Prostate gland (tissue), 2 donors: ENCODE measurements at places on chromosomes 16 and 17.

GRCh38 chr16:26830428-26831127, 236.1 kb upstream of the C16orf82 start:
- H3K4me1 ChIP-seq: no peaks in the 10 kb centered on the region
- DNase-seq: no peak
- H3K4me3 ChIP-seq: no peak overlapping the region
- no peaks in the 10 kb centered on the region for H3K27me3 ChIP-seq
- no peak overlapping the region for H3K27ac ChIP-seq

DNA sequence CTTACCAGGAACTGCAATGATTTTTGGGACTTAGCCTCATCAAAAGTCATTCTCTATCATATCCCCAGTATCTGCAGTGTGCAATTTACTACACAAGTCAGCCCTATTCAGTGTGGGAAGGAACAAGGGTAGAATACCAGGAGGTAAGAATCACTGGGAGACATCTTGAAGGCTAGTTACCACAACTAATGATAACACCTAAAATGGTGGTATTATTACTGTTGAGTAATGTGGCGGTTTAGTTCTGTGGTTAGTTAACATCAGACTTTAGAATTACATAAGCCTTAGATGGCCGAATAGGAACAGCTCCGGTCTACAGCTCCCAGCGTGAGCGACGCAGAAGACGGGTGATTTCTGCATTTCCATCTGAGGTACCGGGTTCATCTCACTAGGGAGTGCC, 567.9 kb upstream of the CDH11 start:
- no peak overlapping the region for H3K27ac ChIP-seq
- no peaks in the 10 kb centered on the region for H3K27me3 ChIP-seq
- DNase-seq: no peak

DNA sequence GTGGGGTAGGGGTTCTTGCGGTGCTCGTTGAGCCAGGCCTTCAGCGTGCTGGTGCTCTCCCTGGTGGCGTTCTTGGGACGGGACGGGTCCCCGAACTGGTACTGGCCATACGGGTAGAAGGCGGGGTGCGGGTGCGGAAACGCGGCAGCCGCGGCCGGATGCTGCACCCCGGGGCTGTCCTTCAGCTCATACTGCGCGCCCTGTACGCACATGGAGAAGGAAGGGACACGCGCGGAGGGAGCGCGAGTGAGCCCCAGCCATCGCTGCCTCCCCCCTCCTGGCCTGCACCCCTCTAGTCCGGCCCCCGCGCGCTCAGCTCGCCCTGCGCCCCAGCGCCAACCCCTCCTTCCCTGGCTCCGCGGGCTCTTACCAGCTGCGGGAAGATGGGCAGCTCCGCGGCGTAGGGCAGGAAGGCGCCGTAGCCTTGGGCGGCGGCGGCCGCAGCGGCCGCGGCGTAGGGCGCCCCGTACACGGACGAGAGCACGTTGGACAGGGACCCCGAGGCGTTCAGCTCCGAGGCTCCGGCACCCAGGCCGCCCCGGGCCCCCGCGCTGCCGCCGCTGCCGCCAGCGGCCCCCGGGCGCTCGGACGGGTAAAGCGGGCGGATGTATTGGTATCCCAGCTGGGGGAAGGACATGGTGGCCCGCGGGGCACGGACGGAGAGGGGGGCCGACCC, 1.0 kb downstream of the IRX3 start:
- H3K27ac ChIP-seq: peak overlapping the region; percentile 98
- no peaks in the 10 kb centered on the region for H3K27me3 ChIP-seq
- peak; percentile 32 for DNase-seq
- H3K36me3 ChIP-seq: peaks cover 6% of the 10 kb centered on the region
- H3K4me1 ChIP-seq: no peaks in the 10 kb centered on the region

DNA sequence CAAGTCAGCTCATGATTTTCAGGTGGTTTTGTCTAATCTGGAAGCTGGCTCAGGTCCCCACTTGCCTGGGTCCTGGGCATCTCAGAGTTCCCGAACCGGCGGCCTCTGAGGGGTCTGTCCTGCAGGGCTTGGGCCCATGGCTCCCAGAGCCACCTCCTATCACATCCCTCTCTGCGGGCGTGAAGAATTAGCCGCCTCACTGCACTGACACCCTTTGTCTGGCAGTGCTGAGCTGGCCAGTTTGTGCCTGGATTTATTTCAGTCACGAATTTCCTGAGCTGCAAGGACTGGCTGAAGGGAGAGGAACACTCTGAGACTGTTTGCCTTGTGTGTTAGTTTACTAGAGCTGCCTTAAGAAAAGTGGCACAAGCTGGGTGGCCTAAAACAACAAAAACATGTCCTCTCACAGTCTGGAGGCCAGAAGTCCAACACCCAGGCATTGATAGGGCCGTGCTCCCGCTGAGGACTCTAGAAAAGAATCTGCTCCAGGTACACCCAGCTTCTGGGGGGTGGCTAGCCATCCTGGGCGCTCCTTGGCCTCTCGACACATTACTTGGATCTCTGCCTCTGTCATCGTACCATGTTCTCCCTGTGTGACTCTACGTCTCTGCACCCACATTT, 217.5 kb upstream of the DYNLRB2 start:
- H3K27ac ChIP-seq: no peak overlapping the region
- no peaks in the 10 kb centered on the region for H3K36me3 ChIP-seq
- DNase-seq: no peak
- no peaks in the 10 kb centered on the region for H3K4me1 ChIP-seq

GRCh38 chr16:5001986-5002385, 31.7 kb downstream of the NAGPA start:
- no peak overlapping the region for H3K27ac ChIP-seq
- H3K36me3 ChIP-seq: no peaks in the 10 kb centered on the region
- no peak overlapping the region for H3K4me3 ChIP-seq
- no peak for DNase-seq
- no peaks in the 10 kb centered on the region for H3K27me3 ChIP-seq

GRCh38 chr17:77523540-77523939, 382.8 kb downstream of the SEC14L1 start:
- no peak overlapping the region for H3K27ac ChIP-seq
- no peaks in the 10 kb centered on the region for H3K36me3 ChIP-seq
- no peak for DNase-seq
- no peak overlapping the region for H3K4me3 ChIP-seq
- H3K4me1 ChIP-seq: no peaks in the 10 kb centered on the region

DNA sequence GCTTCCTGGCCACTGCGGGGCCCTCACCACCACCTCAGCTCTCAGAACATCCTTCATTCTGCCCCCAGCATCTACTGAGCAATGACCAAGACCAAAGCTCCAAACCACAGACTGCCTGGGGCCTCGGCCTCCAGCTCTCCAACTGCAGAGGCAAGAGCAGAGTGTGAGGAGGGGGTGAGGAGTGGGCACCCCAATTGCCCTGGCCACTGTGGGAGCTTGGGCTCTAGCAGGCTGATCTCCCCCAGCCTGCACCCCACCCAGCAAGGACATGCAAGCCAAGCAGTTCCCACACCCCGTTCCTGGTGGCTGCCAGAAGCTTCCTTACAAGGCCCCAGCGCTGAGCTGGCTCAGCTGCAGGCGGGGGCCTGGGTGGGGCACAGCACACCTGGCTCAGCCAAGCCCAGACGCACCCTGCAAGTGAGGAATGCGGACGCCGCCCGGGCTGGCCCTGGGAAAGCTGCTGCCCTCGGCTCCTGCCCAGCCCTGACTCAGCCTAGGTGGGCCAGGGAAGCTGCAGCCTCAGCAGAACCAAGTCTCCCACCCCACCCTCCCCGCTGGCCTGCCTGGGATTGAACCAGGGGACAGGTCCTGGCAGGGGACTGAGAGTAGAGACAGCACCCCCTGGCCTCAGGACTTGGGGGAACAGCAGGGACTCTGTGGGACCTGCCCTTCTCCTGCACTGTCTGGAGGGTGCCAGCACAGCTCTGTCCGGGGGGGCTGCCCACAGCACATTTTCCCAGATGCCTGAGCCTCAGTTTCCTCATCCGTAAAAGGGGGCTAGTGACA, 29.7 kb upstream of the KRT17 start:
- H3K36me3 ChIP-seq: no peaks in the 10 kb centered on the region
- DNase-seq: peak; percentile 95
- peak overlapping the region; percentile 89 for H3K27ac ChIP-seq
- no peak overlapping the region for H3K4me3 ChIP-seq
- no peaks in the 10 kb centered on the region for H3K27me3 ChIP-seq

DNA sequence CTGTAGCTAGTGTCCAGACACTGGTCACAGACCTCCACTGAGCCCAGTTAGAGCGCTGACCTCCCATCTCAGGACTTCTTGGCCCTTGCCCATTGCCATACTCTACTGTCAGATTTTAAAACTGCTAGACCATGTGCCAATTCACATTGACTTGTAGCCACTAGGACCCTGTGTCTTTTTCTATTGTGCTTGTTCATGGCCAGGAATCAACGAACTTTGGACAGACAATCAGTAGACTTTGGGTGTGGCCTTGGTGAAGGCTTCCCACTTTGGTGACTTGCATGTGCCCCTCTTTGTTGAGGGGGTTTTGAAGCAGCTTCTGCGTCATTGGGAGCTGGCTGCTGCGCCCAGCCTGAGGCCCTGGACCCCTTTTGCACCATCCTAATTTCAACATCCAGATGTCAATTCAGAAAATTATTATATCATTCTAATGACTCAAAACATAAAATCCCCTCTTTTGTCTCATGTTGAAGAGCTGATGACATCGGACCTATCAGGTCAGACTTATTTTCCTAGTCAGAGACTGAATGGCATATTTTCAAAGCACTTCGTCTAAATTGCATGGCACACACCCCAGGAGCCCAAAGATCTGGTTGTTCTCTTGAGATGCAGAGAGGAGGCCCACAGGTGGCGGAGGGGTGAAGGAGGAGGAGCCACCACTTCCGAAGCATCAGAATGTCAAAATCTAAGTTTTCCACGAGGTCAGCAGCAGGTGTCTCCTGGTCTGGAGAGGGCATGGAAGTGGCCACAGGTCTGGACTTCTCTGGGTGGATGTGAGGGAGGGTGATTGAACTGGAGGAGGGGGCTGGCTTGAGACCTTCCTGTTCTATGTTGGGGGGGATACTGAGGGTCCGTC, 93.4 kb upstream of the CBX4 start:
- no peaks in the 10 kb centered on the region for H3K4me1 ChIP-seq
- no peaks in the 10 kb centered on the region for H3K36me3 ChIP-seq
